ENCODE measurements at places on chromosomes 13 and 19.

- H3K36me3 ChIP-seq = no peaks in the 10 kb centered on the region
- peaks cover 3% of the 10 kb centered on the region for H3K27me3 ChIP-seq
- DNase-seq = no peak
- no peaks in the 10 kb centered on the region for H3K4me1 ChIP-seq
Measured at GRCh38 chr13:20997301-20998161, 63.9 kb downstream of the LATS2 start.

GRCh38 chr13:28493740-28494503 lies 1.0 kb downstream of the FLT1 start:
- peaks cover 59% of the 10 kb centered on the region for H3K27me3 ChIP-seq
- H3K4me1 ChIP-seq = peaks cover 20% of the 10 kb centered on the region
- H3K36me3 ChIP-seq = peaks cover 6% of the 10 kb centered on the region
- peak overlapping the region; percentile 66 for H3K4me3 ChIP-seq

- no peaks in the 10 kb centered on the region for H3K36me3 ChIP-seq
- no peaks in the 10 kb centered on the region for H3K27me3 ChIP-seq
- DNase-seq = no peak
- H3K4me3 ChIP-seq = no peak overlapping the region
- H3K27ac ChIP-seq = no peak overlapping the region
- no peaks in the 10 kb centered on the region for H3K4me1 ChIP-seq
Measured at GRCh38 chr13:67620665-67621064, 390.5 kb upstream of the PCDH9 start.

DNA sequence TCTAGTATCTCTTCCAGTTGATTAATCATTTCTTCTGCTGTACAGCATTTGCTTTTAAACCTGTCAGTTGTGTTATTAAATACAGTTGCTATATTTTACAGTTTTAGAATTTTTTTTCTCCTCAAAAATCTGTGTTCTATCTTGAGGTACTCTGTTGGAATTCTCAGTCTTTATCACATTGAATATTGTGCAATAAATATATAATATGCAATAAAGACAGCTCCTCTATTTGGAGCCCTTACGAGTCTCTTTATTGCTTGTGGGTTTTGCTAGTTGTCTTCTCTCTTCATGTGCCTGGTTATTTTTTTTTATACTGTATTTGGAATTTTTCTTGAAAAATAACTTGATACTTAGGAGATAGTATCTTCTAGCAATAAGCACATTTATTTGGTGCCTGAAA lies 51.7 kb downstream of the CDK8 start:
- no peak for DNase-seq
- H3K4me3 ChIP-seq = no peak overlapping the region
- H3K27ac ChIP-seq = no peak overlapping the region
- no peaks in the 10 kb centered on the region for H3K27me3 ChIP-seq

DNA sequence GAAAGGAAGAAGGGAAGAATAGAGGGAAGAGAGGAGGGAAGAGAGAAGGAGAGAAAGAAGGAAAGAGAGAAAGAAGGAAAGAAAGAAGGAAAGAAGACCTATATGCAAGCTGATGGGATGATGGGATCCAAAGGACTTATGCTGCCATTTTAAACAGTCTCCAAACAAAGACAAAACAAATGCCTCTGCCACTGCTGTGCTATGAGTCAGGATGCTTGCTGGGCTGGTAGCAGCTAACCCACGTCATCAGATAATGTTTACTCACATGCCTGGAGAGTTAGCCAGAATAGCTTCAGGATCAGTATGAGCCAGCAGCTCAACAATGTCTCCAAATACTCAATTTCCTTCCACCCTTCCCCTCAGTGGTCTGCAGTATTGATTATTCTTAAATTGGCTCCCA lies 12.0 kb upstream of the ZNF274 start:
- H3K36me3 ChIP-seq = peaks cover 5% of the 10 kb centered on the region
- H3K4me3 ChIP-seq = no peak overlapping the region
- H3K4me1 ChIP-seq = no peaks in the 10 kb centered on the region

Measured in activated naive CD8-positive, alpha-beta T cell treated with anti-CD3 and anti-CD28 coated beads, Interleukin-2, amount 10 ng/mL, durations not matched to agents 7 days and 5 days (primary cell).